ENCODE measurements at places on chromosomes 7 and 10. TPM values are rescaled to one million over a fixed set of nuclear protein-coding genes. Genes with fewer than 3 reads are reported as not detected.

DNA sequence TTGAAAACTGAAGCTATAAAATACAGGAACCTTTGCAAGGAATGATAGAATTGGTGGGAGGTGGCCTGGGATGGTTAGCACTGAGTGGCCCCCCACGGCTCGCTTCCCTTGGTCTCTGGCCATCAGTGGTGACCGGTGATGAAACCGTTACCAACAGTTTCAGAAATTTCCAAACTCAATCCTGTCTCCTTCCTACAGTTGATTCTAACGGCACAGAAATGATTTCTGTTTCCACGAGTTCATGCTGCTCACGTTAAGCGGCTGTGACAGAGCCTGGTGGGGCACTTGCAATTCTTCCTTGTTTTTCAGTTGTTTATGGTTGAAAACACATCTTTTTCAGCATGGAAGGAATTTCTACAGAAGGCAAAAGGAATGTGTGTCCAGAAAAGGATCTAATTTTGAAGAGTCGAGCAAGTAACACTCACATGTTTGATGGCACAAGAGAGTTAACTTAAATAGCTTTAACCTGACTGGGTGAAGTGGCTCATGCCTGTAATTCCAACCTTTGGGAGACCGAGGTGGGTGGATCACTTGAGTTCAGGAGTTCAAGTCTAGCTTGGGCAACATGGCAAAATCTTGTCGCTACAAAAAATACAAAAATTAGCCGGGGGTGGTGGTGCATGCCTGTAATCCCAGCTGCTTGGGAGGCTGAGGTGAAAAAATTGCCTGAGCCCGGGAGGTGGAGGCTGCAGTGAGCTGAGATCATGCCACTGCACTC lies 100.1 kb downstream of the DNAJB6 start:
- H3K36me3 ChIP-seq = no peaks in the 10 kb centered on the region
- peaks cover 11% of the 10 kb centered on the region for H3K4me1 ChIP-seq
- H3K4me3 ChIP-seq = no peak overlapping the region
- no peaks in the 10 kb centered on the region for H3K27me3 ChIP-seq

GRCh38 chr10:71581376-71581775 lies 138.2 kb downstream of the C10orf105 start:
- H3K36me3 ChIP-seq = no peaks in the 10 kb centered on the region
- no peak overlapping the region for H3K27ac ChIP-seq
- H3K4me1 ChIP-seq = no peaks in the 10 kb centered on the region
- H3K4me3 ChIP-seq = no peak overlapping the region
- peaks cover 4% of the 10 kb centered on the region for H3K27me3 ChIP-seq

DNA sequence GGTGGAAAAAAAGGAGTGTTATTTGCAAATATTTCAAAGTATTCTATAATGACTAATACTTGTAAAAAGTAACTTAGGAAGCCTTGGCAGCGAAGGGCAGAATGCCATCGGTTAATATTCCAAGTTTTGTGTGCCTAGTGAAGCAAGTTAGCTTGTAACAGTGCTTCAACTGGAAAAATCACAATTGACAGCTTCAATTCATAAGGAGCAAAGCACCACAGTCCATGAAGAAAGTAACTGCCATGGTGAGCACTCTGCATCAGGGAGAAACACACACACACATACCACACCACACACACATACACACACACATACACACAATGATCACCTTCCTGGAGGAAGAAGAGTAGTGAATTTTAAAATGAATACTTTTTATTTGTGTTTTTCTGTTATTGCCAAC lies 298.3 kb downstream of the CNTNAP2 start:
- no peak overlapping the region for H3K4me3 ChIP-seq
- H3K27ac ChIP-seq = no peak overlapping the region
- H3K4me1 ChIP-seq = no peaks in the 10 kb centered on the region
- DNase-seq = no peak
- no peaks in the 10 kb centered on the region for H3K36me3 ChIP-seq

DNA sequence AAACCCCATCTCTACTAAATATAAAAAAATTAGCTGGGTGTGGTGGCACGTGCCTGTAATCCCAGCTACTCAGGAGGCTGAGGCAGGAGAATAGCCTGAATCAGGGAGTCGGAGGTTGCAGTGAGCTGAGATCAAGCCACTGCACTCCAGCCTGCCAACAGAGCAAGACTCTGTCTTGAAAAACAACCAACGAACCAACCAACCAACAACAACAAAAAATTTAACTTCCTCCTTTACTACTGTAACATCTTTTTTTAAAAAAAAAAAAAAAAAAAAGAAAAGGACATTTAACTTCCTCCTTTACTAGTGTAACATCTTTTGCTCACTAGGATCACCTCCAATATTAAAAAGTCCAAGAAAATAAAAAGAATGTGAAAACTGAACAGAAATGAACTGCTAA lies 92.3 kb upstream of the TMEM168 start:
- no peaks in the 10 kb centered on the region for H3K36me3 ChIP-seq
- no peak overlapping the region for H3K4me3 ChIP-seq
- H3K27ac ChIP-seq = no peak overlapping the region
- H3K4me1 ChIP-seq = no peaks in the 10 kb centered on the region
- no peak for DNase-seq
- no peaks in the 10 kb centered on the region for H3K27me3 ChIP-seq

DNA sequence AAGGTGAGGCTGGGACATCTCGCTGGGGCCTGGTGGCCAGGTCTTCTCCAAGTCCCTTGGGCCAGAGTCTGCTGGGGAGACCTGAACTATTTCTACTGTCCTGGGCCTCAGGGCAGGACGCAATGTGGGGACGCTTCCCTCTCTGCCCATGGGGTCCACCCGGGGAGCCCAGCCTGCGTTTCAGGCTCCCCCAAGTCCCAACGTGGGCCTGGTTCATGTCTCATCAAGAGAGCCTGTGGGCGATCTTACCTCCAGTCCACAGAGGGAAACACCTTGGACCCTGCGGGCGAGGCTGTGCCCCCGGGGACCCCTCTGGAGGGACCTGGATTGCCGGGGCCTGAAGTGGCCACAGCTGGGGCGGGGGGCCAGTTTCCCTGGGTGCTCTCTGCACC lies 91.7 kb downstream of the DNAJB6 start:
- DNase-seq = no peak
- no peak overlapping the region for H3K4me3 ChIP-seq
- H3K4me1 ChIP-seq = peaks cover 11% of the 10 kb centered on the region
- H3K27me3 ChIP-seq = no peaks in the 10 kb centered on the region
- no peak overlapping the region for H3K27ac ChIP-seq

Gene ZNF107
- 12.4 TPM for total RNA-seq

Gene NEBL
- total RNA-seq = 0.22 TPM

DNA sequence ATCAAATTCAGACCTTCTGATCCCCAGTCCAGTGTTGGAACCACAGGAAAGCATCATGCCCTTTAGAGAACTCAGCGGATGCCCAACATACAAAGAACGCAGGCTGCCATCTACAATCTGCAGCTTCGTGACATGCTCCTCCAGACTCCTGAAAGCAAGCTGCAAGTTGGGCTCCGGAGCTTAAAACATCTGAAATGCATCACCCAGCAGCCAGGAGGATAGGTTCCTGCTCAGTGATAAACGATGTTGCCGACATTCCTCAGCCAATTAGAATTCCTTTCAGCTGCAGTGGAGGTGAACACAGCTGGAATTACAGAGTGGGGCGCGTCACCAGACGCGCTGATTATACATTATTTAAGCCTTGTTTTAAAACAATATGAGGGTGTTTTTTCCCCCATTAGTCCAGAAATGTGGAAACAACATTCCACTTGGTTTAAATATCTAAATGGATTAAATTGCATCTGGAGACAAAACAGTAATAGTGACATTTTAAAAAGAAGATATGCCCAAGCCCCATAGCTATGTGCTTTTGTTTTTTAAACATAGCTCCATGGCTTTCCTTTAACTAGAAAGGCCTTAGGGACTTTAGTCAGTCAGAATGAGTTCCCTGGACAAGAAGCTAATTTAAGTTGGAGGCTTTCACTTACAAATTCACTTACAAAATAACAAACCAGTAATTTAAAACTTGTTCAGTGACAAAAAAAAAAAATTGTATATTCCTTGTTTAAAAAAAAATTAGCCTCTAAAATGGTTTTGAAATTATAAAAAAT lies 6.3 kb downstream of the SMURF1 start:
- no peak overlapping the region for H3K27ac ChIP-seq
- H3K4me1 ChIP-seq = peaks cover 19% of the 10 kb centered on the region
- DNase-seq = no peak

Gene INHBA
- not detected for total RNA-seq

Gene ZC3HAV1L
- total RNA-seq = 0.44 TPM

Gene SNCG
- total RNA-seq = not detected

DNA sequence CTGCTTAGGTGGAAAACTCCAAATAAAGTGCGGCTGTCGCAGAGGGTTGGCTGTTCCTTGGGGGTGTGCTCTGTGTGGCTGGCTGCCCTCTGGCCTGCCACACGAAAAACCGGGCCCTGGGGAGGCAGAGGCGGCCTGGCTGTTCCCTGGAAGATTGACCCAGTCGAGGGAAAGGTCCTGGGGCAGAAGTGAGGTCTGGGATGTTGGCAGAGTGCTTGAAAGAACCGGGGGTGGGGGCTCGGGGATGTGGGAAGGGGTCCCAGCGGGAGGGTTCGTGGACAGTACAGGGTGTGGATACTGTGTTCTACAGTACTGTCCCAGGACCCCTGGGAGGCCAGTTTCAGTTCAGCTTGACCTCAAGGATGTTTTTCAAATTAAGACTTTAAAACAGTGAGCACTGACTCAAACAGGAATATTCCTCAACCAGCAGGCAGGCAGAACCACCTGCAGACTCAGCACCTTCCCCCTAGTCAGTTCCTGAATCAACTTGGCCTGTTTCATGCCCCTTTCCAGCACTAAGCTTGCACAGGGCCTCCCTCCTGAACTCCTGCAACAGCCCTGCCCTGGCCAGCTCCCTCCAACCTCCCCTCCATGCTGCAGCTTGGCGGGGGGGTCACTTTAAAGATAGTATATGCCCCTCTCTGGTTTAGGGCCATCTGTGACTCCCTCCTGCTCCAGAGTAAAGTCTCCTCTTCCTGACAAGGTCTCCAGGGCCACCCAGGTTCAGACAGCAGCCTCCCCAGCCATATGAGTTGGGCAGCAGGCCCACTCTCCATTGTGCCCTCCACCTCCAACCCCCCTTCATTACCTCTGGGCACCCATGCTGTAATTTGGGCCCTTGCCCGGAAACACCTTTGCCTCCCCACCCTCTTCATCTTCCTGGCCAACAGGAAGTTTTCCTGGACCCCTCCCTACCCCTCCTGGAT lies 3.2 kb upstream of the ATP6V1F start:
- H3K36me3 ChIP-seq = peaks cover under 1% of the 10 kb centered on the region
- H3K4me3 ChIP-seq = no peak overlapping the region
- H3K27ac ChIP-seq = no peak overlapping the region
- H3K4me1 ChIP-seq = peaks cover 21% of the 10 kb centered on the region

- DNase-seq = no peak
- H3K36me3 ChIP-seq = no peaks in the 10 kb centered on the region
- H3K27me3 ChIP-seq = no peaks in the 10 kb centered on the region
- H3K4me3 ChIP-seq = no peak overlapping the region
- H3K4me1 ChIP-seq = no peaks in the 10 kb centered on the region
Measured at GRCh38 chr10:105243381-105243780, 602.3 kb downstream of the SORCS3 start.

Gene RNF32
- total RNA-seq = 0.99 TPM

DNA sequence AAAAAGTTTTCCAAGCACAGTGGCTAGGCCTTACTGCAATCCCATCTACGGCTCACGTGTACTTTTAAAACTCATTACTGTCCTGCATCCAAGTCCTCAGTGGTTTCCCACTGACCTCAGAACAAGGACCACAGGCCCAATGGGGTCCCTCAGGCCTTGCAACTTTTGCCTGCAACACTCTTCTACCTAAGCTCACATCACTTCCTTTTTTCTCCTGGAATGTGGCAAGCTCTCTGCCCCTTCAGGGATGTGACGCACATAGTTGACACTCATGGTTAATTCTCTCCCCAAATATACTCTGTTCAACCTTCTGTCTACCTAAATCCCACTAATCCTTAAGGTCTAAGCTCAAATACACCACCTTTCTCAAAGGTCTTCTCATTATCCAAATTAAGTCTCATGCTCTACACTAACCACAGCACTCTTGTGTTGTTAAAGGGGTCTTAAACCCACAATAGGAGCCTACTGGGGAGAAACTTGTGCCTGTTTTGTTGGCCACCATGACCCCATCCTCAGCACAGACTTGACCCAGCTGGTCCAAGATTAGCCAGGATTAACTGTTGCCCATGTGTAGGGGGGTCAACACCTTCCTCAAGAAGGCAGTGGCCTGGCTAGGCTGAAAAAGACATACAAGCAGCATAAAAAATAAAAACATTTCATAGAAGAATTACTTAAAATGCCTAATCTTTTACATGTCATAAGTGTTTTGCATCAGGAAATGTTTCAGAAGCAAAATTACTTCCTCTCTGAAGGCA lies 15.2 kb downstream of the HNRNPF start:
- DNase-seq = no peak
- no peaks in the 10 kb centered on the region for H3K27me3 ChIP-seq
- H3K4me1 ChIP-seq = peaks cover 83% of the 10 kb centered on the region
- no peak overlapping the region for H3K4me3 ChIP-seq

DNA sequence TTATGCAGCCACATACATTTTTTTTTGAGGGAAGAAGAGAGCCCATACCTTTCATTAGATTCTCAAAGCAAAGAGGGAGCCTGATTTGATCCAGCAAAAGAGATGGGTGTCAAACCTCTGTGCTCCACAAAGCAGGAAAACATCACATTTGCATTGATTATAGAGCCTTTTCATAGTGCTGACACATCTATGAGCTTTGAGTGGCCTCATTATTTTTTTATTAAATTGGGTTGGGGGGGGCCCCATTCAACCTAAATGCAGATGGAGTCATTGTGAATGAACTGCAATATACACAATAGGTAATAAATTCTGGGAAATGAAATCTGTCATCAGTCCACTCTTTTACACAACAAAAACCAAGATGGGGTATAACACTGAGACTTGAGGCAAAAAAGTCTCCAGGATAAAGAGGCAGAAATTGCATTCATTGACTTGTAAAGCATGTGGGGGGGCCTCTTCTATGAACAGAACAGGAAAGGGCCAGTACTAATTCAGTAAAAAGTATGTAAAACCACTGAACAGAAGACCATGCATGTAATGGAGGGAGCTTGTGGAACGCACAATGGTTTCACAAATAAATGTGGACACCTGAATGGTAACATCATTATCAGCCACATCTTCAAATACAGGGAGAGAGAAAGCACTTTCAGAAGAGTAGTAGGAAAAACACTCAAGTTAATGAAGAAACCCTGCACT lies 17.7 kb upstream of the ASB4 start:
- no peaks in the 10 kb centered on the region for H3K36me3 ChIP-seq
- peaks cover 3% of the 10 kb centered on the region for H3K4me1 ChIP-seq
- H3K27ac ChIP-seq = no peak overlapping the region
- DNase-seq = no peak
- H3K4me3 ChIP-seq = no peak overlapping the region

Gene MLXIPL
- total RNA-seq = not detected
